NCI-H2081 treated with DMSO at 0.1 percent for 48 hours (cell line): ENCODE measurements at places on chromosomes 2 and 18.

DNA sequence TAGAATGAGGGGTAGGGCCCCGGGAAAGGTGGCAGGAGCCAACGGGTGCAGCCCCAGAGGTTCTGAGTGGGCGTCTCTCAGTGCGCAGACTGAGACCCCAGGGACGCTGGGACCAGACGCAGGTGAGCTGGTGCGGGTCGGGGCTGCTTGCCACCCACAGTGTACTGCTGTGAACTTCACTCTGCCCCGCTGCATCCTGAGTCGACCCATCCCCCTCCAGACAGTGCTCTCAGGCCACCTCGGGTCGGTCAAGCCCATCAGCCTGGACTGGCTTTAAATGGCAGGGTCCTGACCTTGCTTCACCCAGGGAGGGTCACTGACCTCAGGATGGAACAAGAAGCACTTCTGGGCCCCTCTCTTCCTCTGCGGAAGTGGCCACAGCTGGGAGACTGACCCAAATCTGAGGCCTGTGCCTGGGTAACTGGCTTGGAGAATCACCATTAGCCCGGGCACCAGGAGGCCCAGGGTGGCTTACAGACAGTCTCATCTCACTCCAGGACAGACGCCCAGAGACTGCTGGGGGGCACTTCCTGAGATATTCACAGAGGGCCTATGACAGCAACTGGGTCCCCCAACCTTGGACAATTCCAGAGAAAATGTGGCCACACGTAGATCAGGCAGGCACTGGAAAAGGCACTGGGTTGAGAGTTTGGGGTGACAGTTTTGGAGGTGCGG, 23.7 kb upstream of the BOK start:
- DNase-seq = no peak

DNA sequence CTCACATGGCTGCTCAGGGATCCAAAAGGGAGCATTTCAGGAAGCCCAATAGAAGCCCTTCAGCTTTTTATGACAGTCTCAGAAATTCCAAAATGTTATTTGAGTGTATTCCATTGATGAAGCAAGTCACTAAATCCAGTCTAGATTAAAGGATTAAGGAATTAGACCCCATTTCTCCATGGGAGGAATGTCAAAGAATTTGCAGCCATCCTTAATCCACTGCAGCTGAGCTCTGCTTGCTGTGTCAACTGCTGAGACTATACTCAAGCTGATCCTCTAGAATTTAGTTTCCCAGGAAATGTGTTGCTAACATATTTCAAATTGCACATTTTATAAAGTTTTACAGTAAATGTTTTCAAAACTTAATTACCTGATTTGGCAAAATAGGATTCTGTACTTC, 28.4 kb upstream of the C2orf69 start:
- no peak for DNase-seq

GRCh38 chr18:77052983-77053309, 79.6 kb downstream of the MBP start:
- DNase-seq = no peak

DNA sequence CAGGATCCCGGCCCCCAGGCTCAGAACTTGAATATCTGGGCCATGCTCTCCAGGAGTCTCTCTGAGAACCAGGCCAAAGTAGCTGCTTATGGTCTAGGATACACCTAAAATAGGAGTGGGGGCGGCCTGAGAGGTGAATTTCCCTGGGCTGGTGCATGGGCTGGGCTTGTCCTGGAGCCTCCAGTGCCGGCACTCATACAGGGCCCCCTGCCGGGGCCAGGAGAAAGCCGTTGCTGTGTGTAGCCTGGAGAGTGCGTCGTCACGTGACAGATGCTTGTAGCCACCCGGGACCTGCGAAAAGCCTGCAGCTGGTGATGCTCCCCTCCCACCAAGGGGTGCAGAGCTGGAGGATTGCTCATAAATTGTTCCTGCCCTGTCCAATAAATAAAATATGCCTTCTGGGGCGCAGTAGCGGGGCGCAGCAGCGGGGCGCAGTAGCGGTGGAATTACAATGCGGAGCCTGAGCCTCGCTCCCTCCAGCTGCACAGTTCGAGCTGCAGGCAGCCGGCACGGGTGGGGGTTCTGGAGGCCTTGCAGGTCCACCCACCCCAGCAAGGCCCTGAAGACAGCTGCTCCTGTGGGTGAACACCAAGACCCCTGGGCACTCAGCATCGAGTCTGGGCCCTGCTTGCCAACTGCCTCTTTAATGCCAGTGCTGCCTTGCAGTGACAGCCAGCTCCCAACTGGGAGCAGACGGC, 289.9 kb downstream of the NDUFA10 start:
- DNase-seq = no peak

GRCh38 chr2:219803294-219803693, 175.9 kb downstream of the SLC4A3 start:
- no peak for DNase-seq

- no peak for DNase-seq
Observed at GRCh38 chr2:239961662-239962613, 63.2 kb downstream of the NDUFA10 start.

DNA sequence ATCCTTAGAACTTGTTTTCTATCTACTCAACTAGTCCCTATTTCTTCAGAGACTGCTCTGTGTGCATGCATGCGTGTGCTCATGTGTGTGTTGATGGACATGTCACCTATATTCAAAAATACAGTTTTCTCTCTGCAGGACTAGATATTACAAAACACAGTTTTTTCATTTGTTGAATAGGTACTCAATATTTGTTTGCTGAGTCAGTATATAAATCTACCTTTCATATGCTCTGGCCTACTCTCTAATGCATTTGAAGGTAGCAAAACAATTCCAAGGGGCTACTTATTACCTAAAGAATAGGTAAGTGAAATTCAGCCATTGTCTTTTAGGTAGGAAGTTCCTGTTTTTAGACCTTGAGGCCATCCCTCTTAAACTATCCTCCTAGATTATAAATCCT, 8.6 kb upstream of the UBE2E3 start:
- DNase-seq = no peak

- DNase-seq = no peak
Observed at GRCh38 chr18:47908592-47908991, 21.9 kb downstream of the SMAD2 start.

DNA sequence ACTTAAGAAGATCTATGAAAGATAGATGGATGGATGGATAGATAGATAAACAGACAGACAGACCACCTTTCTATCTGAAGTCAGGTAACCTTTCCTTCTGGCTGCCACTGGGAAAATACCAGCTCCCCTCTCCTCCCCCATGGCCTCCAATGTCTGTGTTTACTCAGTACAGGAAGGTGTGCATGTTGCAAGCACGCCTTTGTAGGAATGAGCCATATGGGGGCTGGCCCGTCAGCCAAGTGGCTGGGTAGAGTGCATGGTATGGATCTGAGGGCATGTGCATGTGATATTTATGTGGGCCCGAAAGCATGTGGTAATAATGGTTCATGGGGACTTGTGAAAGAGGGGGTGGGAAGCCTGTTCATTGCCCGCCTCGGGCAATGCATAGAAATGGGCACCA, 109.2 kb upstream of the FZD7 start:
- no peak for DNase-seq

DNA sequence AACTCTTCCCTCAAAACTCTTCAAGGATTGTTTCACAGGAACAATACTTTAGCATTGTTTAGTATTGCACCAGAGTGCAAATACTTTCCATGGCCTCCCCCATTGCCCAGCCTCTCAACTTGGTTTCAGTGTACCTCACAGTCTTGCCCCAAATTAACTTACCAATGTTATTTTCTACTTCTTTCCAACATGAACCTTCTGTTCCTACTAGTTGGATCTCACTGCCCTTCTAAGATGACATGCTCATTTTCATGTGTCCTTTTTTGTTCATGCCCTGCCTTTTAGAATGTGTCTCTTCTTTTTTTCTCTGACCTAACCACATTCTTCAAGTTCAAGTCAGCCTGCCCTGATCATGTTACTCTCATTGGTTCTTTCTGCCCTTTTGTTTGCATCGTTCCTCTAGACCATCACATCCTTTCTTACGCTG, 4.1 kb downstream of the SPATS2L start:
- DNase-seq = no peak

DNA sequence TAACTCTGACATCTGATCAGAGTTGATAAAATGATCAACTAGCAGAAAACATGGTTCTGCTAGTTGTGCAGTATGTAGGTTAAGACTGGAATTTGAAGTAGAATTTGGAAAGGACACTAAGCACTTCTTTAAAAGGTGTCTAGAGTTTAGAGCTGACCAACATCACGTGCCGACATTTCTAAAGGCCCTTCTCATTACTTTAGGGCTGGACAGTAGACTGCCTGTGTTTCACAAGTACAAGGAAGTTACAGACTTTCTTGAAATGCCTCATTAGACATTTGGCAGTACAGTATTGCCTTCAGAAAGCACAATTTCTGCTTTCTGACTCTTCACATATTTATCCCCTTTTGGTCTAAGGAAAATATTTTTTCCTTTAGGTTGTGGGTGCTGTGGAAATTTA, 255.3 kb downstream of the ZNF385B start:
- DNase-seq = no peak

GRCh38 chr2:105788670-105789290, 44.1 kb downstream of the NCK2 start:
- DNase-seq = no peak

- DNase-seq = no peak
Observed at GRCh38 chr2:136175868-136176267, 57.9 kb upstream of the CXCR4 start.

GRCh38 chr2:68878753-68879152, 7.6 kb upstream of the BMP10 start:
- DNase-seq = no peak

- no peak for DNase-seq
Observed at GRCh38 chr2:60370814-60371213, 182.6 kb downstream of the BCL11A start.

DNA sequence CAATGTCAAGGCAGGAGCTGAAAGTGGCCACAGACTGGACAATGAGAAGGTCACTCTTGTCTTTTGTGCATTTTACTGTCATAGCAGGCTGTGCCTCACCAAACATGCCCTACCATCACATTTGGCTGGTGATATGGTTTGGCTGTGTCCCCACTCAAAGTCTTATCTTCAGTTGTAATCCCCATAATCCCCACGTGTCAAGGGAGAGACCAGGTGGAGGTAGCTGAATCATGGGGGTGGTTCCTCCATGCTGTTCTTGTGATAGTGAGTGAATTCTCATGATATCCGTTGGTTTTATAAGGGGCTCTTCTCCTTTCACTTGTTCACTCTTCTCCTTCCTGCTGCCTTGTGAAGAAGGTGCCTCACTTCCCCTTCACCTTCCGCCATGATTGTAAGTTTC, 49.6 kb upstream of the STPG4 start:
- DNase-seq = no peak

DNA sequence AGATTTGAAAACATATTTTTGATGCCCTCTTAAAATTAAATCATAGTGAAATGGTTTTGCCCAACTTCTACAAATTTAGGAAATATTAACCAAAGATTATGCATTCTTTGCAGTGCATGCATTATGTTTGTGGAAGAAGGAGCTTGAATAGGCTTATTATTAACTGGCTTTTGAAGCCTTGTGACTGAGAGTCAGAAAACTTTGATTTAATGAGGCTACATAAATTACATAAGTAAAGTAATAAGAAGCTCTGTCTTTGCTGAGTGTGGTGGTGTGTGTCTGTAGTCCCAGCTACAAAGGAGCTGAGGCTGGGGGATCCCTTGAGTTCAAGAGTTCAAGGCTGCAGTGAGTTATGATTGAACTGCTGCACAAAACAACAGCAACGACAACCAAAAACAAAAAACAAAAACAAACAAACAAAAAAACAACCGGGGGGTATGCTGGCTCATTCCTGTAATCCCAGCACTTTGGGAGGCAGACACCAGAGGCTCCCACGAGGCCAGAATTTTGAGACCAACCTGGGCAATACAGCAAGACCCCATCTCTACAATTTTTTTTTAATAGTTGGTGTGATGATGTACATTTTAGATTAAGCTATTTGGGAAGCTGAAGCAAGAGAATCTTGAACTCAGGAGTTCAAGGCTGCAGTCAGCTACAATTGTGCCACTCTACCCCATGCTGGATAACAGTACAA, 57.0 kb upstream of the LRRTM4 start:
- no peak for DNase-seq

DNA sequence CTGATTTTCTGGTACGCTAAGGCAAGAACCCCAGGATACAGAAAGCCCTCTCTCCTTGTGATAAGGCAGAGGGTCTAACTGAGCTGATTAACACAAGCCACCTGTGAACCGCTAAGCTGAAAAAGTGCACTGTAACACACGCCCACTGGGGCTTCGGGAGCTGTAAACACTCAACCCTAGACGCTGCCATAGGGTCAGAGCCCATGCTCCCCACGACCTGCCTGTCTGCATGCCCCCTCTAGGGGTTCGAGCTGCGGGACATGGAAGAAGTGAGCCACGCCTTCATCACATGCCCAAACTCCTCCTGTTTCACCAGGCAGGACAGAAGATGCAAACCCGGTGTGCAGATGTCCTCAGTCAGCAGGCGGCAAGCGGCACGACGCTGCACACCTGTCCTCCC, 173.9 kb upstream of the RAB12 start:
- no peak for DNase-seq

DNA sequence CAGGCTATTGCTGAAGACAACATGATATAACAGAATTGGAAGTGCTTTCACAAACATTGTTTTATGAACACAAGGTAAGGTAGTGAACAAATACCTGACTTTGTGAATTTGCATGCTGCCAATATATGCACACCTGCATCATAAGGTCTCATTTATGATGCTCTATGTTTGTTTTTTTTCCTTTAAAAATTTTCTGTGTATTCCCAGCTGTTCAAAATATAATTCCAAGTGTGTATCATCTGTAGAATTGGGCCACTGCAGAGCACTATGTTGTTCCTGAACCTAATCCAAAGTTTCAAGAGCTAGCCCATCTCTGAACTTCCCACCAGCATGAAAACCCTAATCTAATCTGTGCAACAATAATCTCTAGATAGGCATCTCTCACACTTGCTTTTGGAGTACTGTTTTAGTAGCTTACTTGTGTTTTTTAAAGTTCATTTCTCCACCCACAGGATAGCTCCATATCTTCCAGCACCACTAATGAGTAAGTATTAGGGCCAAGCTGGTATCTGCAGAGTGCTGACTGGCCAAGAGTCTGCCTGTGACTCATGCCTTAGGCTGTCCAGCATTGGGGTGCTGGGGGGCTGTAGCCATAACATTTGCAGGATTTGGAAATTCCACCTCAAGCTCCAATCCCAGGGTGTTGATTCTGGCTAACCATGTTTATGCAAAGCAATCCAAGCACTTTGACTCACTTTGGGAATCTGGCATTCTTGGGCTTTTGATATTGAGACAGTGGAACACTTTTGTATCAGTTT, 208.2 kb upstream of the REV1 start:
- DNase-seq = no peak

- DNase-seq = no peak
Observed at GRCh38 chr2:167017021-167017420, 128.7 kb downstream of the XIRP2 start.

DNA sequence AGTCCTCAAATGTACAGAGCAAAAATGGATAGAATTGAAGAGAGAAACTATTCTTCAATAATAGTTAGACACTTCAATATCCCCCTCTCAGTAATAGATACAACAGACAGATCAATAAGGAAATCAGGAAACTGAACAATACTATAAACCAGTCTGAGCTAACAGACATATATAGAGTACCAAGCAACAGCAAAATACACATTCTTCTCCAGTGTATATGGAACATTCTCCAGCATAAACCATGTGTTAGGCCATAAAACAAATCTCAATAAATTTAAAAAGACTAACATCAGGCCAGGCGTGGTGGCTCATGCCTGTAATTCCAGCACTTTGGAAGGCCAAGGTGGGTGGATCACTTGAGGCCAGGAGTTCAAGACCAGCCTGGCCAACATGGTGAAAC, 43.7 kb upstream of the AMMECR1L start:
- no peak for DNase-seq
